T follicular helper cell (primary cell): ENCODE measurements at places on chromosomes 7 and 10.

DNA sequence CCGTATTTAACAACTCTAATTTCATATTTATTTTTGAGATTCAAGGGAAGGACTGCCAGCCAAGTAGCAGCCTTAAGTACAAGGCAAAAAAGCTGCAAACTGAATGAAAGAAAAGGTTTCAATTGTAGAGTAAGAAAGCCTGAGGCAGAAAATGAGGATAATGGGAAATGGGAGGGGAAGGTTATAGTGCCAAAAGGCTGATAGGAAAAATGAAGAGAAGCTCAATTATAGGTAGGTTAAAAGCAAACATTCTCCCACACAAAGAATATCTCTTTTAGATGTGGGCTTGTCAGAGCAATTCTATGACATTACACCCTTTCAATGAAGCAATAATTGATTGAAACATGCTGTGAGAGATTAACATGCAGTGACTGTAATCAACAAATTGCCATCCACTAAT lies 175.3 kb downstream of the RAPGEF5 start:
- no peak for DNase-seq

DNA sequence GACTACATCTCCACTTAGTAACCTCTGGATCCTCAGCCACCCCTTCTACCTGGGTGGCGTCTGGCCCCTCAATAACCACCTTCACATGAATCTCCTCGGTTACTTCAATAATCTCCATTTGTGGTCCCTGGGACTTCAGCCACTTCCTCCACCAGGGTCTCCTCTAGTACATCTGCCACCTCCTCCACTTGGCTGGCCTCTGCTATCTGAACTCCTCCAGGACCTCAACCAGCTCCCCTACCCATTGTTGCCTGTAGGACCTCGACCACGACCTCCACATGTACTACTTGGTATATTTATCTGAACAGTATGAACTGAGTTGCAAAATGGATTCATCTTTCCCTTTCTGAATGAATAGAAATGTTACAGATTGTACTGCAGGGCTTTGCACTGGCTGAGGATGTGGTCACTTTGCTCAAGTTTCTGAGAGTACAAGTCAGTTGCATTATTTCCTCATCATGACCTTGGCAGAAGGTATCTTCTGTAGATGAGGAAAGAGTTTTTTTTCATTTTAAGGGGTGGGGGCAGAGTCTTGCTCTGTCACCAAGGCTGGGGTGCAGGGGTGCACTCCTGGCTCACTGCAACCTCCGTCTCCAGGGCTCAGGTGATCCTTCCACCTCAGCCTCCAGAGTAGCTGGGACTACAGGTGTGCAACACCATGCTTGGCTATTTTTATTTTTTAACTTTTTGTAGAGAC lies 36.0 kb downstream of the MAT1A start:
- DNase-seq, result no peak

GRCh38 chr10:62853710-62854109 lies 37.5 kb upstream of the EGR2 start:
- no peak for DNase-seq

GRCh38 chr7:28351450-28351849 lies 60.9 kb upstream of the CREB5 start:
- DNase-seq, result no peak

DNA sequence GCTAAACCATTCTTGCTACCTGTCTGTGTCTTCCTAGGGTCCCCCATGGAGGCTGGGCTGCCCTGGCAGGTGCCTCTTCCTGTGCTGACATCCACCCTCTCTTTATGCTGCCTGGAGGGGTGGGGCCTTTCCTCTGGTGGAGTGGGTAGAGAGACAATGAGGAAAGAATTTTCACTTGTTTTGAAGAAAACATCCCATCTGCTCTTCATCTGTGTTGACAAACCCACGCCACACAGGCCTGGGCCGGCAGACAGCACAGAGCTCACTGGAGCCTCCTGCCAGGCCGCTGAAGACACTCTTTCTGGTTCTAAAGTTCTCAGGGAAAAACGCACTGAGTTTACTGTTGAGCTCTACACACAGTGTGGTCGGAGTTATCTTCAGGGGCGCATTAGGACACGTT lies 328.2 kb downstream of the GLRX3 start:
- DNase-seq, result no peak

DNA sequence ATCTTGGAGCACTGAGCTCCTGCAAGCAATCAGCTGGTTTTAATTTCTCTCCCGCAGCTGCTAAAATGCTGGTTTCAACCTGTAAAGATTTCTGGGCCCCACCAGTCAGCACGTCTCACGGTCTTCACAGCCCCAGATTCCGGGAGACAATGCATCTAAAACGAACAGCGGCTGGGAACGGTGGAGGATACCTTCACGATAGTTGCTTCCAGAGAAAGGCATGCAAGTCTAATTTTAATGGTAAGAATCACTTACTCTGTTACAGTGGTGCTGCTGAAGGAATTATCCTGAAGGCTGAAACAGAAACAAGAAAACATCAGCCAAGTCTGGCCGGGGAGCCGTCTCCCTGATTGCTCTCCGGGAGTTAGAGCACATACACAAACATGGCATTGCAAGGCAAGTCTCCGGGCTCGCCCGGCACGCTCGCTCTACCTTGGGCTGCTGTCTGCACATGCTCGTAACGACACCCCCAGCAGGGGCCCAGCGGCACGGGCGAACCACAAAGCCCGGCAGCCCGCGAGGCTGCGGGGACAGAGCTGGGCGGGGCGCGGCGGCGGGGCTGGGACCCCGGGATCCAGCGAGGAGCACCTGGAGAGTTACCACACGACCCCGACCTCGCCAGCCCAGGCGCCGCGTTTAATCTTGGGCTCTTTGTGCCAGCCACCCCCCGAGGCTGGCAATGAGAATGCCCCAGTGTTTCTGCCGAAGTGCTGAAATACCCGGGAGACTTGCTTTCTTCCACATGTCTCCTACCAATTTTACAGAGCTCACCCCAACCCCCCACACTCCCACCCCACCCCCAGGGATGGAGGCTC lies at the start of gene FAM13C:
Gene FAM13C (minus strand): TSS at position 406 of the 815 bp plus-strand sequence. CDS start 89 bp downstream, at position 317.
- no peak for DNase-seq

GRCh38 chr10:88661018-88661417 lies 3.2 kb upstream of the LIPF start:
- DNase-seq, result no peak

- no peak for DNase-seq
Observed at GRCh38 chr10:84214046-84214572, 11.2 kb downstream of the LRIT2 start.

- no peak for DNase-seq
Observed at GRCh38 chr7:78444267-78444666, 645.7 kb downstream of the PHTF2 start.
